ENCODE measurements at places on chromosomes 16 and 17. TPM values are rescaled to one million over a fixed set of nuclear protein-coding genes. Genes with fewer than 3 reads are reported as not detected.

ANKRD40CL gene
- not detected for total RNA-seq

SOCS1 gene
- 26.2 TPM for total RNA-seq

USP6 gene
- 0.06 TPM for total RNA-seq

ROGDI gene
- 5.5 TPM for total RNA-seq

IL17C gene
- not detected for total RNA-seq

DNA sequence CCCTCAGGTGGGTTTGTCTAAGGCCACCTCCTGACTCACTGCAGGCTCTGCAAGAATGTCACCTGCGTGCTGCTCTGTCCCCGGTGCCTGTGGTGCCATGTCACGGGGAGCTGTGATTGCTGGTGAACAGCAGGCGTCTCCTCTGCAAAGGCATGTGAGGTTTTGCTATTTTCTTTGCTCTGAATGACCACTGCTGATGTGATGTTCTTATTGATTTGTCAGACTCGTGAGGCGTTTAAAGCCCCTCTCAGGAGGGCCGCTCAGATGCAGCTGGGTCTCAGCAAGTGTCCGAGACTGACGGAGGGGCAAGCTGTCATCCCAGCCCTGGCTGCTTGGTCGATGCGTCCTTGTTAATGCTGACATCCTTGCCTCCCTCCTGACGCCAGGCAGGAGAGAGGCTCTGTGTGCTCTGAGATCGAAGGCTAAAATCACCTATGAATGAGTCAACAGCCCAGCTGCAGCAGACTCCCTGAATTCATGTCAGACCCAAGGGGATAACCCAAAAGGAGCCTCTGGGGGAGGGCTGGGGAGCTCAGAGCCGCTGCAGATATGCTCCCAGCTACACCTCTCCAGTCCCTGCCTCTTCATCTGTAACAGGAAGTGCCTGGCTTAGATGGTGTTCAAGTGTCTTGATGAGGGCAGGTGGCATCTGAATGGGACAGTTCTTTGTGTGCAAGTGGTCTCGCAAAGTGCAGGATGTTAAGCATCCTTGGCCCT lies 11.8 kb upstream of the PEMT start:
- DNase-seq: no peak

GRCh38 chr16:12729448-12729847 lies 74.2 kb downstream of the CPPED1 start:
- no peak for DNase-seq

DNA sequence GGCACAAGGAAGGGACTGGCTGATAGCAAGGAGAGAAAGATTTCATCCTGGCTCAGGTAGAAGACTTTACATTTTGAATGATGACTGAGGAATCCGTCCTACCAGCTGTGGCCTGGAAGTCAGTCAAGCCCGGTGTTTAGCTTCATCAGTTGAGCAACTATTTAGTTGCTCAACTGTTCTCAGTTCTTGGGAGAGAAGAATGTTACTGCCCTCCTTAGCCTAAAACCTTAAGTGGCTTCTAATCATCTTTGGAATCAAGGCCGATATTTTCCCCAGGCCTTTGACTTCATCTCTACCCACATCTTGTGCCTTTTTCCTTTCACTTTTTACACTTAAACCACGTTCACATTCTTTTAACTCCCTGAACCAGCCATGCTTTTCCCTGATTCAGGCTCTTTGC lies 17.3 kb upstream of the RBL2 start:
- no peak for DNase-seq

GRCh38 chr17:1183171-1183873 lies 3.5 kb upstream of the ABR start:
- no peak for DNase-seq

- no peak for DNase-seq
Observed at GRCh38 chr17:67944035-67944434, 52.2 kb downstream of the C17orf58 start.

DNA sequence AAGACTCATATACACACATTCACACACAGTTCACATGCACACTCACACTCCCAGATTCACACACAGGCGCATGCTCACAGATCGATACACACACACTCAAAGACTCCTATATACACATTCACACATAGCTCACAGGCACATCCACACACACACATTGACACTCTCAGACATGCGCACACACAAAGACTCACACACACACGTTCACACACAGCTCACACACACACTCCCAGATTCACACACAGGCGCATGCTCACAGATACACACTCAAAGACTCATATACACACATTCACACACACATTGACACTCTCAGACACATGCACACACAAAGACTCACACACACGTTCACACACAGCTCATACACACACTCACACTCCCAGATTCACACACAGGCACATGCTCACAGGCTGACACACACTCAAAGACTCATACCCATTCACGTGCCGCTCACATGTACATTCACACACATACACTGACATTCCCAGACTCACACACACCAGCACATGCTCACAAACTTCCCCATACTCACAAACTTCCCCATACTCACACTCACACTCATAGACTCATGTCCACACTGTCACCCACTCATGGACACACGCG lies 25.6 kb upstream of the KRT17 start:
- no peak for DNase-seq

GRCh38 chr16:80369138-80369958 lies 171.4 kb upstream of the DYNLRB2 start:
- no peak for DNase-seq

DNA sequence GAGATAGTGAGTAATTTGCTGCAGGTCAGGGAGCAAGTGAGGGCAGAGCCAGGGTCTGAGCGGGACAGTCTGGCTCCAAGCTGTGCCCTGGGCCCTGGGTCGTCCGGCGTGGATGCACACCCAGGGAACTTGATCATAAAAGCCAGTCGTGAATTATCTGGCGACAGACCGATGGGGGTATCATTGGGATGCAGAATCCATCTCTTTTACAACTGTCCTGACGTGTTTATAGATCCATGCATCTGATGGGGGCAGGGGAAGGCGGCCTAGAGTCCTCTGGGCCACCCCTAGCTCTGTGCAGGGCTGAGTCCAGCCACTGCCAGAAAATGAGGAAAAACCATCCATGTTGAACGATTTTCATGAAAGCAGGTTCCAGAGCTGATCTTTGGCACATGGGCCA lies 332.8 kb downstream of the C16orf95 start:
- no peak for DNase-seq

DNA sequence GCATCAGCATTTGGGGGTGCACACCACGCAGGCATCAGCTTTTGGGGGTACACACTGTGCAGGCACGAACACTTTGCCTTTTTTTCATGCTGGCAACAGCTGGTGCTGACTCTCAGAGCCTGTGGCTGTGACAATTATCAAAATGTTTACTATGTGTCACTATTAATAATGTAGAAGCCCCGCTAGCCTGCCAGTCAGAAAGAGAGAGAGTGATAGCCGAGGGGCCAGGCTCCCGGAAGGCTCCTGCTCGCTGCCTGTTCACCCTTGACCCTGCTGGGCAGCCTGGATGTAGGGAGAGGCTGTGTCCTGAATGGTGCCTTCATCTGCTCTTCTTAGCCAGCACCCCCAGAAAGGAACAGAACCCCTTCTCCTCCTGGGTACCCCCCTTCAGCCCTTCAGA lies 61.9 kb downstream of the SDK2 start:
- DNase-seq: no peak
